ENCODE measurements at places on chromosomes 7 and 10.

GRCh38 chr10:125333209-125333591 lies 172.8 kb upstream of the CTBP2 start:
- DNase-seq = no peak

- no peak for DNase-seq
These were observed 64.0 kb downstream of the ZNF33B start for GRCh38 chr10:42574336-42574735.

GRCh38 chr10:114779803-114780576 lies 41.6 kb upstream of the FHIP2A start:
- DNase-seq = peak; percentile 90

- DNase-seq = no peak
These were observed 15.1 kb upstream of the ZNF273 start for GRCh38 chr7:64887756-64888508.

- DNase-seq = peak; percentile 89
These were observed 1.6 kb downstream of the HOXA3 start for GRCh38 chr7:27150568-27151340.

- DNase-seq = no peak
These were observed 1.9 kb upstream of the SGMS1 start for GRCh38 chr10:50625649-50626132.

- no peak for DNase-seq
These were observed 16.6 kb upstream of the RET start for GRCh38 chr10:43060291-43060690.

DNA sequence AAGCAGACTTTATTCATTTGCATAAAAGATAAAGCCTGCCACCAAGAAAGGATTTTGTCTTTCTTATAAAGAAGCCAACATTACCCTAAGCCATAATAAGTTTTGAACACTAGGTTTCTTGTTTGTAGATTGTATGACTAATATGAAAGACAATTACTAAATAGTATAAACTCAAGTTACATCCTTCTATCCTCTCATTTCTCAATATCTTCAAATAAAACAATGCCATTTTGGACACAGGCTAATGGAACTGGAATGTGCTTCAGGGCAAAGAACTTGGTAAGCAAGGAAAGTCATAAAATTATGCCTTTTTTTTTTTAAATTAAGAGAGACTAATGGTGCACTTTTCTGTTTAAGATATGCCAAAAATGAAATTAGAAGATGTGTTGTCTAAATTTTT lies 137.7 kb downstream of the DKK1 start:
- no peak for DNase-seq

DNA sequence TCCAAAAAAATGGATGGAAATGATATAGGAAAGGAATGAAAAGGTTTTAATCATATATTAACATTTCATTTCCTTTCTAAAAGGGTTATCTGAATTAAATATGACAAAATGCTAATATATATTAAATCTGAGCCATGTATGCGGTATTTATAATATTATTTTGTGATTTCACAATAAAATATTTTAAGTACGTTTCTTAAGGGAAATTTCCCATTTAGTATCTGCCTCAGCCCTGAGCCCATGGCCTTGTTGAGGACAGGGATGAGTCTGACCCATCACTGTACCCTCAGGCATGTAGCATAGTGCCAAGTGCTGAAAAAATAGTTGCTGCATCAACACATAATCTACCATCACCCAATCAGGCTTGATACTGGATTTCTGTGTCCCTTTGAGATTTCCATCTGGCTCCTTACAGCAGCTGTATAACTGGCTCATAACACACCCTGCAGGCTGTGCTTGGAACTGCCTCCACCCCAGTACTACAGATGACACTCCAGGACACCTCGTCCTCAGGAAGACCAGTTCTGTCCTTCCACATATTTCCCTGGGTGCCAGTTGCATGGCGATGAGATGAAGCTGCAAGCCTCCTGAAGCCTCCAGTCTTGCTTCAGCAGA lies 59.4 kb upstream of the ASAH2 start:
- DNase-seq = no peak

DNA sequence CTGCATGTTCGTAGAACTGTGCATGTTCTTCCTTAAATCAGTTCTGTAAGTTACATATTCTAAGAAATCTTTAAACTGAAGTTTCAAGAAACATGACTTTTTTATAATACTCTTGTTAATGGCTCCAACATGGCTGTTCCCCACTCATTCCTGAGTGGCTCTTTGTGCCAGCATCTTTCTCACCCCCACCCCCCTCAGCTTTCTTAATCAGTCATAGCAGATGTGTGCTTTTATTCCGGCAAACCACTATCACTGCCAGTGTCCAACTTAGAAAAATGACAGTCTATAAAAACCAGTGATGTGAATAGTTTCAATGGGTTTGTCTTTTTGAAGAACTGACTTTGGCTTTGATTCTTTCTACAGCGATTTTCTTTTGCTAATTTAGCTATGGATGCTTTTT lies 37.6 kb downstream of the PITRM1 start:
- no peak for DNase-seq

DNA sequence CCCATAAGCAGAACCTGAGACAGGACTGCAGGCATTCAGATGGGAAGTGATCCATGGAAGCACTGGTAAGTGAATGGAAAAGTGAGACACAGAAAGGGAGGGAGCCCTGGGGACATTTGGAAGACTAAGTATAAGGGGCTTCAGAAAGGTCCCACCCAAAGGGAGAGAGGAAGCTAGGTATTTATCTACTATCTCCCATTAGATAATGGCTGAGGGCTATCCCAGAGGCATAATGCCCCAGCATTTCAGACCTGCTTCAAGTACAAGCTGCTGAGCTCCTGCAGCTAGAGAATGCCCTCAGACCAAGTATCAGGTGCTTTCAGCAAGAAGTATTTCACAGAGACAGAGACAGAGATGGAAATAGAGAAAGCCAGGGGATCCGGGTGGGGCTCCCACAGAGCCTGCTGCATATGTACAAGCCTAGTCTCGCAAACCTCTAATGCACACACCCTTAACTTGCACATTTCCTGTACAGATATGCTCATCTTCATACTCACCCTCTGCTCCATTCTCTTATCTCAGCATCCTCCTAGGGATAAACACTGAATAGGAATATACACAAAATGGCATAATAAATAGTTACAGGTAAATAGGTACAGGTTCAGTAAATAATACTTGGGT lies 20.2 kb downstream of the KDM7A start:
- no peak for DNase-seq

- peak; percentile 54 for DNase-seq
These were observed 3.6 kb upstream of the ARID5B start for GRCh38 chr10:61897671-61898434.

Measured in Caki2 (cell line).